ENCODE measurements at places on chromosomes 2 and 18. TPM values are rescaled to one million over a fixed set of nuclear protein-coding genes. Genes with fewer than 3 reads are reported as not detected.

Gene NCKAP5
- 3.0 TPM for total RNA-seq

Gene TOGARAM2
- 0.24 TPM for total RNA-seq

Gene CRYBA2
- not detected for total RNA-seq

Gene PIEZO2
- not detected for total RNA-seq

Gene VIT
- total RNA-seq: not detected

Gene IL36G
- total RNA-seq: 0.32 TPM

Gene SRD5A2
- not detected for total RNA-seq

Gene AFTPH
- total RNA-seq: 29.2 TPM

Gene LYG2
- not detected for total RNA-seq

Gene ZNF385B
- 0.44 TPM for total RNA-seq

Gene ASPRV1
- total RNA-seq: 0.37 TPM

Gene LYG1
- total RNA-seq: 0.54 TPM

Gene CEBPZ
- 58.3 TPM for total RNA-seq

Gene DLGAP1
- not detected for total RNA-seq

Gene PKDCC
- not detected for total RNA-seq

Gene C2orf15
- total RNA-seq: 0.60 TPM

Gene POLE4
- total RNA-seq: 72.2 TPM

Gene SKOR2
- not detected for total RNA-seq

Gene ICA1L
- 1.8 TPM for total RNA-seq

Gene ZNF396
- 0.42 TPM for total RNA-seq

Gene COL4A3
- 0.34 TPM for total RNA-seq

Gene TEKT4
- not detected for total RNA-seq

Gene CRACDL
- total RNA-seq: 2.3 TPM

Gene TUBA3D
- total RNA-seq: not detected

Measured in foreskin keratinocyte (primary cell).